ENCODE measurements at places on chromosomes 3 and 15. TPM values are rescaled to one million over a fixed set of nuclear protein-coding genes. Genes with fewer than 3 reads are reported as not detected.

DNA sequence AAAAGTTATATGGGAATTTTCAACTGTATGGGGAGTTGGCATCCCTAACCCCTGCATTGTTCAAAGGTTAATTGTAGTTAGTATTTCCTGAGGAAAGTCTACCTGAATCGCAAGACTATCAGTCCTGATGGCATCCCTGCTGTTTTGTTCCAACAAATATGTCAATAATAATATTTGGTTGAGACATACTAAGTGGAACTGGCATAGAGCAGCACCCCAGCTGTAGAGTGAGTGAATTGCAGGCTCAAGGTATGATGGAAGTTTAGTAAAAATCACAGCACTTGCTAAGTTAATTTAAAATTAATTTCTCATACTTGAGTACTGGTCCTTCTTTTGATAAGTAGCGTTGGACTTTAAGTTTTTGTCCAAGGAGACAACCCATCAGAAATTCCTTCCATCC is 18.0 kb upstream of the COMMD2 start:
- no peak for DNase-seq

Gene SLC15A2
- 2.5 TPM for polyA plus RNA-seq

DNA sequence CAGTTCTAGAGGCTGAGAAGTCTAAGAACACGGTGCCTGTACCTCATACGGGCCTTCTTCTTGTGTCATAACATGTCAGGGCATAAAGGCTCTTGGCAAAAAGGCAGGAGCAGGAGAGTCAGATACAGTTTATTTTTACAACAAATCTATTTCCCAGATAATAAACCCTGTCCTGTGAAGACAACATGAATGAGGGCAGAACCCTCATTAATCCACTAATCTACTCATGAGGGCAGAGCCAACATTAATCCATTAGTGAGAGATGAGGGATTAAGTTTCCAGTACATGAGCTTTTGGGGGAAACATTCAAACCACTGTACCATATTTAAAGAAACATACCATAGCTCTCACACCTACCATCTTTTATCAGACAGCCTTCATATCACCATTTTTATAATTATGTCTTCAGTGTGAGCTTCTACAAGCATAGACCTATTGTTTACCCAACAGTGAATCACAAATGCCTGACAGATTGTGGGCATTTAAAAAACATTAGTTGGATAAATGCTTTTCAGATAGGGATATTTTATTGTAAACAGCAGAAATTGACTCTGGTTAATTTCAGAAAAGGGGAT is 645.8 kb downstream of the GRM7 start:
- no peak for DNase-seq

Gene LIPC
- 0.31 TPM for polyA plus RNA-seq

GRCh38 chr3:20256144-20256543 is 70.1 kb upstream of the SGO1 start:
- DNase-seq, result no peak

Gene GADL1
- 0.22 TPM for polyA plus RNA-seq

GRCh38 chr15:62994975-62995681 is 47.4 kb upstream of the TPM1 start:
- DNase-seq, result no peak
